ENCODE measurements at places on chromosomes 4 and X. TPM values are rescaled to one million over a fixed set of nuclear protein-coding genes. Genes with fewer than 3 reads are reported as not detected.

DNA sequence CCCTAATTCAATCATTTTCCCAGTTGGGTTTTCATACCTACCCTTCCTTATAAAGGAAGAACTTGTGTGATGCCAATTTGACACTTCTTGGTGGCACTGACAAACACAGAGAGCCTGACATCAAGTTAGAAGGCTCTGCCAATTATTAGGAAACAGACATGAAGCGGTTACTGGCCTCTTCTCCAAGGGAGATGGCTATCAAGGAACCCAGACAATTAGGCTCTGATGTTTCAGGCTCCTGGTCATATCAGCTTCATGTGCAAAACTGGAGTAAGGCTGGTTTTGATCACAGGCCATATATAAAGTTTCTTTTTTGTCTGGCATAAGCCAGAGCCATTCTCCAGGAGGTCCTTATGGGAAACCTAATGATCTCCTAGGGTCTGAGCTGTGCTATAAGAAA is 428 bp downstream of the ARL13A start:
- no peak for DNase-seq

DNA sequence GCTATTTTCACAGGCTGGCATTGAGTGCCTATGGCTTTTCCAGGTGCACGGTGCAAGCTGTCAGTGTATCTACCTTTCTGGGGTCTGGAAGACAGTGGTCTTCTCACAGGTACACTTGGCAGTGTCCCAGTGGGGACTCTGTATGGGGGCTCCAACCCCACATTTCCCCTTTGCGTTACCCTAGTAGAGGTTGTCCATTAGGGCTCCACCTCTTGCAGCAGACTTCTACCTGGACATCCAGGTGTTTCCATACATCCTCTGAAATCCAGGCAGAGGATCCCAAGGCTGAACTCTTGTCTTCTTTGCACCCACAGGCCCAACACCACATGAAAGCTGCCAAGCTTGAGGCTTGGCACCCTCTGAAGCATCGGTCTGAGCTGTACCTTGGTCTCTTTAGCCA is 735.7 kb upstream of the INTU start:
- DNase-seq: no peak

GRCh38 chr4:19905024-19905423 is 346.7 kb upstream of the SLIT2 start:
- DNase-seq: no peak

COL25A1 gene
- 0.37 TPM for total RNA-seq

MYL5 gene
- 2.7 TPM for total RNA-seq

DNAAF6 gene
- total RNA-seq: not detected
